ENCODE measurements at places on chromosomes 2 and 18. TPM values are rescaled to one million over a fixed set of nuclear protein-coding genes. Genes with fewer than 3 reads are reported as not detected.

The CCDC74B gene
- total RNA-seq: 4.3 TPM

DNA sequence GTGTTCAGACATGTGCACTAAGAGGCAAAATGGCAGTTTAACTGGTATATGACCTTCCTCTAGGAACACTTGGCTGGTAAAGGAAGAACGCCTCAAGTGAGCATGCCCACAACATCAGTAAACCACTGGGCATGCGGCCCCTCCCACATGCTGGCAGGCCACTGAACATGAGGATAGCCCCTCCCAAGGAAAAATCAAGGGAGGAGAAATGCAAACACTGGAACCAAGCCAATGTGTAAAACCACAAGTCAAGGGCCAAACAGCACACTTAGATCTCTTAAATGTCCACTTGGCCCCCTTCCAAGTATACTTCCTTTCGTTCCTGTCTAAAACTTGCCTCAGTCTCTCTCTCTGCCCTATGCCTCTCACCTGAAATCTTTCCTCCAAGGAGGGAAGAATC is 980.8 kb downstream of the TSN start:
- no peak for DNase-seq

DNA sequence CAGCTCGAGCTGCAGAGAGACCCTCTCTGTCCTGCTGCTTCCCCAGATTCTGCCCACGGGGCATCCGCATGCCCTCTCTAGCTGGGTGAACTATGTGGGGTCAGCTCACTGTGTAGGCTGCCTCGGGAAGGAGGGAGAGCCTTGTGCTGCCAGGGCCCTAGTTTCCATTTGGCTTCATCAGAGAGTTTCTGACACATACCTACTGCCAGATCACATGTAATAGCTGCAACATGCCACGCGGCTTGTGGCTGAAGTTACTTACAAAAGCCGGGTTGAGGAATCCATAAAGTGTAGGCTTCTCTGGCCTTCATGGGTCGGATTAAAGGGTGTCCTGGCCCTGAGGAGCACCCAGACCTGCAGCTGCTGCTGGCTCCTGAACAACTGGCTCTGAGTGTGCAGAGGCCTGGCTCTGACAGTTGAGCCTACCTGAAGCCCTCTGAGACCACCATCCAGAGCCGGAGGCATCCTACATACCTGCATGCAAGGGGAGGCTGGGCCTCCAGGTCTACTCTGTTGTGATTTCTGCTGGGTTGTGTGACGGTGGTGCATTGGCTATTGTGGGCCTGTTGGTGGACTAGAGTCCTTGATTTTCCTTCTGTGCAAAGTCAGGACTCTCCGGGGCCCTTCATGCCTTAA is 130.0 kb downstream of the SH3RF3 start:
- no peak for DNase-seq

DNA sequence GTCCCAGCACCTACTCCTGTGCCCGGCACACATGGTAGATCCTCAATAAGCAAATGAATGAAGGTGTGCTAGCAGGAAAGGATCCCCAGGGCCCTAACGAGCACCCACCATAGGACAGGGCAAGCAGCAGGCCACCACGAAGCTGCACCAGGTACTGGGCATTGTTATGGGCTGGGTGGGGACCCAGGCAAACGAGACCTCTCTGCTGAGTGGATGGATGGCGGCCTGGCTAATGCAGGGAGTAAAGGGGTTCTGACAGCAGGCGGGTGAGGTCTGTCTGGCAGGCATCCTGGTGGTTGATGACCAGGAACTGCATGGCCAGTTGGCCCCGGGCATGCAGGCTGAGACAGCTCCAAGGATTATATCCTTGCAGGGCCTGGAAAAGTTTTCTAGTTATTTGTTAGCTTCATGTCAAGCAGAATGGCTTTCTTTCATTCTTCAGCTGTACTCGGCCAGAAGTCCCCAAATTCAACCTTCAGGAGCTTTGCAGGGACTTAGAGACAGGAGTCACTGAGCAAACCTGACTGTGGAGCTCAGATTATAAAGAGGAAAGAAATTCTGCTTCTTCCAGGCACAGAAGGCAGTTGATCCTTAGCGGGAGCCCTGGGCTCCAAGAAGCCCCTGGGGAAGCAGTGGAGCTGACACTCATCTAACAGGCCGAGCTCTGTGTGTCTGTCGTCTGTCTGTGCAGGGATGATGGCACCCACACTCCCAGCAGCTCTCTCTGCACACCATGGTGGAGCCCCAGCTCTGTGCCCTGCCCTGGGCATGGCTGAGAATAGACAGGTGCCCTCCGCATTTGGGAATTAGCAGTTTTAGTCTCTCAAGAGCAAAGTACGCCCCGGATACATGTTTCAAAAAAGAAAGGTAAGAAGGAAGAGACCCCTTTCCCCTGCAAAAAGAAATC is 51.2 kb downstream of the SDC1 start:
- DNase-seq: no peak

- no peak for DNase-seq
Observed at GRCh38 chr18:78564518-78564917, 415.1 kb upstream of the SALL3 start.

GRCh38 chr18:50706651-50707050 is 113.2 kb downstream of the MRO start:
- DNase-seq: no peak

- no peak for DNase-seq
Observed at GRCh38 chr2:10260130-10260529, 42.6 kb upstream of the HPCAL1 start.
